Stimulated activated CD4-positive, alpha-beta T cell treated with anti-CD3 and anti-CD28 coated beads, Interleukin-12 subunit alpha, Interleukin-12 subunit beta, amount 100 ng/mL, for 24 hours (primary cell): ENCODE measurements at places on chromosomes 3 and 15.

- no peak for DNase-seq
Measured at GRCh38 chr3:47301456-47301855, 18.7 kb downstream of the KLHL18 start.

GRCh38 chr15:42139596-42139995 lies 16.8 kb downstream of the PLA2G4F start:
- DNase-seq: no peak

GRCh38 chr3:190340071-190340470 lies 17.8 kb upstream of the CLDN1 start:
- no peak for DNase-seq

- no peak for DNase-seq
Measured at GRCh38 chr3:69160525-69160924, 38.1 kb upstream of the LMOD3 start.

DNA sequence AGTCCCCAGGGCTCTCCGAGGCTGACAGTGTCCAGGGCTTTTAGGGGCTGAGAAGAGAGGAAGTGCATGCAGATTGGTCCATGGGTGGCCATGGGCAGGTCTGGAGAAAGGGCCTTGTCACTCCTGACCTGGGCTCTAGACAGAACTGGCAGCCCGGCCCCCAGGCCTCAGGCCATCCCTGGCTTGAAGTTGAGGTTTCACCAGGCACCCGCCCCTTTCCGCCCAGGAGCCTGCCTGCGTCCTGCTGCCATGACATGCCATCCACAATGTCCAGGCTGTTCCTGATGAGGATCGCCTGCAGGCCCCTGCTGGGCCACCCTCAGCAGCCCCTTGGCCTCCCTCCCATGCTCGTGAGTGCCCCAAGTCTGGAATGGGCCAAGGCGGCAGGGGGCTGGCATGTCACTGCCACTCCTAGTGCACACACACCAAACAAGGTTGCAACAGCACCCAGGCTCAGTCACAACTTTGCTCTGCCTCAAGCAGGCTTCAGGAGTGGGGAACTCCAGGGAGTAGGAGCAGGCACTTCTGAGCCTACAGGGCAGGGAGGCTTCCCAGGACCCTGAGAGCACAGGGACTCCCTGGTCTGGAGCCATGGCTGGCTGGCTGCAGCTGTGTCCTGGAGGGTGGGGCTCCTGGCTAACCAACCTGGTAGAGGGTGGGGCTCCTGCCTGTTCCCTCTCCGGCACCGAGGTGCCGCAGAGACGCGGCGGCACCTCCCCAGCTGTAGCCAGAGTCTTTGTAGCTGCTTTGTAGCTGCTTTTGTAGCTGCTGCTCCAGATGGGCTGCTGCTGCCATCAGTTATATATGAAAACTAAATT lies 1457.1 kb upstream of the GBE1 start:
- DNase-seq: no peak

DNA sequence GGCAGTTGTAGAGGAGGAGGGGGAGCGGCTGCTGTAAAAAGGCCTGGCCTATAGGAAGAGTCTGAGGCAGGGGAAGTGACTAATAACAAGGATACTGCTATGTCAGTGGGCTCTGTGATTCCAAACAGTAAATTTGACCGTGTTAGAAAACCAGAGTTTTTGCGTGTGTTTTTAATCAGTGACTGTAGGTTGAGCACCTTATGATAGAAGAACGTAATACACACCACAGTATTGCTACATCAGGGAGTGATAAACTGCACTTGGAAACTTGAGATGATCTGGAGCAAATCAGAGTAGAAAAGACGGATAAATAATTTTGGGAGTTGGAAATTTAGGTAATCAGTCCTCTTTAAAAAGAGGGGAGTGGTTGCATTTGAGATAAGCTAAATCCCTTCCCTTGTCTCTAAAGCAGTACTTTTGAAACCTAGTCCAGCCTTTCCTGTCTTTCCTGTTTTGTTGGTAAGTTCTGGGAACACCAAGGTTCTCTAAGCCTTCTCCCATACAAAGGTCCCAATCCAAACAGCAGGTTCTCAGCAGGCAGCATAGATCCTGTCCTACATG lies 130.5 kb upstream of the NR2E3 start:
- DNase-seq: no peak

DNA sequence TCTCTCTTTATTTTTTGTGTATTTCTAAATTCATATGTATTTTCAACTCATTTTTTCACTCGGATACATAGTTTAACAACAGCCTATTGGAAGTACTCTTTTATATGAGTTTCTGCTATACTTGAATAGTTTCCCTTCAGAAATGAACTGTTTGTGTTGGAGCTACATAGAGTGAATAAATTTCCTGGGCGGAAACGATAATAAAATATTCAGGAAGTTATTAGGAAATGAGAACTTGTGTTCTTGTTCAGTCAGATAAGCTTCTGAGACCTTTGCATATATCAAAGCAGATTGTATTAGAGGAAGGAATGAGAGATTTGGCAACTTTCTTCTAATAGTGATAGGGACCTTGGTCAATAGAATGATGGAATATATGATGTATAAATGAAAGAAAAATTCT lies 27.3 kb downstream of the NEO1 start:
- no peak for DNase-seq

DNA sequence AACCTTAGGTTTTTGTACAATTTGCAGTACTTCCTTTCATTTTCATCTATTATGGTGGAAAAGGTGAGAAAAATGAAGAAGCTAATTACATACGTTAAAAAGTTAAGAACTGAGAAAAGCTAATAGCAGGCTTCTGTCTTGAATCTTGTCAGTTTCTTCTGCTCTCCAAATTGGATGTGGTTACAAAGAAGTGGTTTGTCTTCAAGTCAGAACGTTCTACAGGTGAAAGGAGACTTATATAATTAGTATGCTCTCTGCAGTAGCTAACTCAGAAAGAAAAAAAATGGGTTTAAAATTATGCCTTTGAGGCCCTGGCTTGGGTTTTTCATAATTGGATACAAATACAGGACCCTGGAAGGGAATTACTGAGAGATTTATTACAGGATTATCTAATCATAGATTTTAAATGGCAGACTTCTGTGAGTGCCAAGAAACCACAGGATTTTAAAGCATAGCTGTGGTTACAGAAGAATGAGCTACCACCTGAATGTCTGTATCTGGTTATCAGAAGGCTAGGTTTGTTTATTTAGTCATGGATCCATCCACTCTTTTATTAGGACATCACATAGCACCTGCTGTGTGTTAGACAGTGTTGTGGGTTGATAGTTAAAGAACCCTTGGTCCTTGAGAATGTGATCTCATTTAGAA lies 528.1 kb upstream of the MCTP2 start:
- no peak for DNase-seq

DNA sequence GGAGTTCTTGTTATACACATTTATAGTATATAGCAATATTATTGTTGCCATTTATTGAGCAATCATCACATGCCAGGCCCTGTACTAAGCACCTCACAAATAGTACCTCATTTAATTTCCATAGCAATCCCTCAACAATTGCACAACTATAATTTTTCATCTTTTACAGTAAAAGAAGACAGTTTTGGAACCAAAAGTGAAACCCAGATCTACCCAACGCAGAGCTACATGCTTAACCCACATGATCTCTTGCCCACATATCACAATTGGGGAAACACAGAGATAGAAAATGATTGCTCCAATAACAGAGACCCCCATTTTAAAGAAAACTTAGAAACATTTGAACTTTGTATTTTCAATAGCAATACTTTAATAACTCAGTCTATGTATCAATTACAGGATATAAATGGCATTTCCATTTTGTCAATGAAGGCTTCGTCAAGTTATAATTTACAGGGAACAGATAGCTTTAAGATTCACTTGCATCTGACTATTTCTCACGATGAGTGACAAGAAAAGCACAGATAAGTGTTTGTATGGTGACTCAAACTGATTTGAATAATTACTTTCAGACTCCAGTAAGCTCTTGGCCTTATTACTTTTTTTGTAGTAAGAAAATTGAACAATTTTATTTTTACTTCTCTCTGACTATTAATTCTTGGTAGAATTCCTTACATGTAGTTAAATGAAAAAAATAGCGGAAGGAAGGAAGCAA lies 38.7 kb upstream of the CCDC50 start:
- DNase-seq: no peak

DNA sequence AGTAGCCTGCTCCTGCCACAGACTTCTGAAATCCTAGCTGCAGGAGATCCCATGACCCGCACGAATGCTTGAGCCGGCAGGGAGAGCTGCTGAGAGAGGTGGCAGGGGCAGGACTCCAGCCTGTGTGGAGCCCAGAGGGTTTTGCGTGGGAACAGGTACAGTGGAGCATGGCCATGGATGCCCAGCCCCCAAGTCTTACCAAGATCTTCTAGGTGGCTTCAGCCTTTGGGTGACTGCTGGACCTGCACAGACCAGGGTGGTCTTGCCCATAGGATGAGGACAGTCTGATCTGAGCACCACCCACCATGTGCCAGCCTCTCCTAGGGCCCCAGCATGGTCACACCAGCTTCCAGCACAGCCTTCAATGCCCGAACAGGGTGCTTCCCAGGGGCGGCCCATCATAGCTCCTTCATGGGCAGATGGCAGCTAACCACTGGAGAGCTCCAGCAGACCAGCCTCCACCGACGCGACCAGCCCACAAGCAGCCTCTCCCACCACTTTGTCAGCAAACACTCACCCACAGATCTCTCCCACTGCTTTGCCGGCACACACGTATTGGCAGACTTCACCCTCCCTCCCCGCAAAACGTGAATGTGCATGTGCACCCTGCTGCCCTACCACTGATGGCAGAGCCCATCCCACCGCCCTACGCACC lies 56.0 kb downstream of the ADAMTS17 start:
- no peak for DNase-seq

DNA sequence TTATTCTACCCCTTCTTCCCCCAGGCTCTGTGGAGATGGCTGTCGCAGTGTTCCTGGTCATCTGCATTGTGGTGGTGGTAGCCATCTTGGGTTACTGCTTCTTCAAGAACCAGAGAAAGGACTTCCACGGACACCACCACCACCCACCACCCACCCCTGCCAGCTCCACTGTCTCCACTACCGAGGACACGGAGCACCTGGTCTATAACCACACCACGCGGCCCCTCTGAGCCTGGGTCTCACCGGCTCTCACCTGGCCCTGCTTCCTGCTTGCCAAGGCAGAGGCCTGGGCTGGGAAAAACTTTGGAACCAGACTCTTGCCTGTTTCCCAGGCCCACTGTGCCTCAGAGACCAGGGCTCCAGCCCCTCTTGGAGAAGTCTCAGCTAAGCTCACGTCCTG lies 12.9 kb downstream of the SPINT1 start:
- DNase-seq: no peak

DNA sequence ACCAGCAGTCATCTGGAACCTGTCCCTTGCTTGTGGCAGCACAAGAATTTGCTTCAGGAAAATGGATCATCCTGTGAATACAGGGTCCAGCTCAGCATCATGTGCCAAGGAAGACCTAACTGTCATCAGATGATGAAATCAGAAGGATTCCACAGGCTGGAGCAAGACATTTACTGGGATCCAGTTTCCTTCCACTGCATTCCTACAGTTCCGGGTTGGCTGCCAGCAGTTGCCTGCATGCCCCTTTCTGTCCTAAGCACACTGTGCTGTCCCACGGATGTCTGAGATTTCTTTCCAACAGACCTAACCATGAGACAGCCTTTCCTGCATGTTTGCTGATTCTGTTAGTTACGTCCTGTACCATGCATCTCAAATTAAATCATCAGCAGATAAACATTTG lies 140.7 kb downstream of the IMPG2 start:
- no peak for DNase-seq

DNA sequence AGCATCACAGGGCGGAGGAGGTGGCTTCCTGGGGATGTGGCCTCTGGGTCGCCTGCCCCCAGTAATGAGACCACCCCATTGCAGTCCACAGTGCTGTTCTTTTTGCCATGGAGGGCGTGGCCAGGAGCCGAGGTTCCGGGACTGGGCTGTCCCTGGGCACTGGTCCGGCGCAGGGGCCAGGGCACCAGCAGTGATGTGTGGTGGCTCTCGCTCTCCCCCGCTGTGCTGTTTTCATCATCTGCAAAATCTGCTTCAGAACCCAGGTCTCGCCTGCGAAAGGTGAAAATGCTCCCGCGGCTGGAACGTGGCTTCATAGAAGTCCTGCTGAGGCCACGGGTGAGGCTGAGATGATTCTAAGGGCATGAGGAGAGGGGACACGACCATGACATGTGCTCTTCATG lies 45.8 kb downstream of the SCN5A start:
- DNase-seq: no peak

GRCh38 chr3:115666920-115667737 lies 43.8 kb downstream of the GAP43 start:
- no peak for DNase-seq

DNA sequence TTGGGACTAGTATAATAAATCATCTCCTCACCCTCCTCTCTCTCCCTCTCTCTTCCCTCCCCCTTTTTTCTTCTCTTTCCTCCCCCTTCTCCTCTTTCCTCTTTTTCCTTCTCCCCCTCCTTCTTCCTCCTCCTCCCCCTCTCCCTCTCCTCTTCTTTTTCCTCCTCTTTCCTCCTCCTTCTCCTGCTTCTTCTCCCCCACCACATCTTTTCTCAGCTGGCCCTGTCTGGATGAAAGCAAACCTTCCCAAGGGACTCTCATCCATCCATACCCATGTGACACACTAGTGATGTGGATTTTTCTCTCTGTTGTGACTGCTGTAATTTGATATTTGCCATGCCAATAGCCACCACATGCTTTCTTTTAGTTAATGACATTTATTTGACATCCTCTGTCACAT lies 127.2 kb downstream of the EBLN2 start:
- no peak for DNase-seq

GRCh38 chr15:47796830-47797229 lies 79.5 kb downstream of the SEMA6D start:
- no peak for DNase-seq

GRCh38 chr3:153277029-153277428 lies 115.0 kb downstream of the RAP2B start:
- no peak for DNase-seq
